WERI-Rb-1 (cell line): ENCODE measurements at places on chromosomes 1 and 21.

DNA sequence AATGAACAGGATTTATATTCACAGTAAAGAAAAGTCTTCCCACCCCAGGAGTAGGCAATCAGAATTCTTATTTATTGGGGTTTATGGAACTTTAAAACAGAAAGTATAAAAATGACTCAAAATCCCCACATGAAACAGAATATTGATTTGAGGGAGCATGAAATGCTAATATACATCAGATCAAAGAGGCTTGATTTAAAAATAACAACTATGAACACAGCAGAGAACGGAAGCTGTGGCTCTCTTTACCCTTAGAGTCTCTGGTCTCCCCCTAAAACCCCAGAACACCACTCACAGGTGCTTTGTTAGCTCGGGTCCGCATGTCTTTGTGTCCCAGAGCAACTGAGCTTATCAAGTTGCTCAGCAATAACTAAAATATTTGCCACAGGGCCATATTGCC is 31.2 kb upstream of the FASLG start:
- DNase-seq, result no peak

DNA sequence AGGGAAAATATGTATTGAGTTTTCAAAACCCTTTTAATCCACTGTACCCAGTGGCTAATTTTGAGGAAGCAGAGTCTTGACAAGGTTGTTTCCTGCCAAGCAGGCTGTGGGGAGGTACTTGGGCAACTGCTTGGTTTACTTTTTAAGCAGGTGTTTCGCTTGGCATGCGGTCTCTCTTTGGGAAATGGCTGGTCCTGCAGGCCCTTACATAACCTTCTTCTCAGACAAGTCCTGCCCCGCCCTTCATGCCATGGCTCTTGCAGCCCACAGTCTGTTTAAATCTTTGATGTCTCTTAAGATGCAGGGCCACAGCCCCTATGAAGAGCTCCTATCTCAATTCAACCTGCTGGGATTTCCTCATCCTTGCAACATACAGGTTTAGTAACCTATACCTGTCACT is 36.0 kb upstream of the ABCD3 start:
- no peak for DNase-seq

DNA sequence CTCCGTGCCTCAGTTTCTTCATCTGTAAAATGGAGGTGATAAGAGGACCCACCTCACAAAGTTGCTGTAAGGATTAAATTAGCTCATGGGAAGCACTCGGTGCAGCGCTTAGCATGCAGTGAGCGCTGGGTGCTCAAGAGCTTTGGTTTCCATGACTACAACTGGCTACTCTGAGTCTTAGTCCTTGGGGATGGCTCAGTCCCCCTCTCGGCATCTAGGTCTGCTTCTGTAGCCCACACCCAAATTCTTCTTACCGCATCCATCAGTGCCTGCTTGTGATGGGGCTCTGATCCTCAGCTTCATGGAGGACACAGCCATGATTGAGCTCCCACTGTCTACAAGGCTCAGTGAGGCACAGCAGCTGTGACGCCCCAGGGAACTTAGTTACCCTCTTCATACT is 159.0 kb downstream of the ACTL8 start:
- DNase-seq, result no peak

GRCh38 chr21:44297525-44298290 is 2.1 kb upstream of the PFKL start:
- peak; percentile 94 for DNase-seq

DNA sequence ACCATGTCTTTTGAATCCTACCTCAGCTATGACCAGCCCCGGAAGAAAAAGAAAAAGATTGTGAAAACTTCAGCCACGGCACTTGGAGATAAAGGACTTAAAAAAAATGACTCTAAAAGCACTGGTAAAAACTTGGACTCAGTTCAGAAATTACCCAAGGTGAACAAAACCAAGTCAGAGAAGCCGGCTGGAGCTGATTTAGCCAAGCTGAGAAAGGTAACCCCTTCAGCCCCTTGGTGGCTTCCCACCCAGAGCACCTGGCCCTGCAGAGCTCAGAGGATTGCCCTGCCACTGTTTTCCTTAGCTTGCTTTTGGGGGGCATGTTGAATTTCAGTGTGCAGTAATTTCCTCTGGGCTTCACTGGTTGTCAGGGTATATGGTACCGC is 8.5 kb downstream of the ELOA start:
- DNase-seq, result no peak
